T-helper 22 cell (primary cell): ENCODE measurements at places on chromosomes 6 and 20.

DNA sequence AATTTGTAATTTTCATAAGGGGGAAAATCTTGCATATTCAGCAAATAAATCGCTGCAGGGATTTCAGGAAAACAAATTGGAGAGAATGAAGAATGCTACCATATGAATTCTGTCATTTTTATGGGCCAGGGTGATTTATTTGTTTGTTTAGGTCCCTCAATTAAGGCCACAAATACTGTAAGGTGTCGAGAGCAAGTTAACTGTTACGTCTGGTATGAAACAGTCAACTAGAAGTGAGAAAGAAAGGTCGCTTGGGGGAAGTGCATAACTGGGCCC is 166.9 kb upstream of the TSHZ2 start:
- no peak for DNase-seq

DNA sequence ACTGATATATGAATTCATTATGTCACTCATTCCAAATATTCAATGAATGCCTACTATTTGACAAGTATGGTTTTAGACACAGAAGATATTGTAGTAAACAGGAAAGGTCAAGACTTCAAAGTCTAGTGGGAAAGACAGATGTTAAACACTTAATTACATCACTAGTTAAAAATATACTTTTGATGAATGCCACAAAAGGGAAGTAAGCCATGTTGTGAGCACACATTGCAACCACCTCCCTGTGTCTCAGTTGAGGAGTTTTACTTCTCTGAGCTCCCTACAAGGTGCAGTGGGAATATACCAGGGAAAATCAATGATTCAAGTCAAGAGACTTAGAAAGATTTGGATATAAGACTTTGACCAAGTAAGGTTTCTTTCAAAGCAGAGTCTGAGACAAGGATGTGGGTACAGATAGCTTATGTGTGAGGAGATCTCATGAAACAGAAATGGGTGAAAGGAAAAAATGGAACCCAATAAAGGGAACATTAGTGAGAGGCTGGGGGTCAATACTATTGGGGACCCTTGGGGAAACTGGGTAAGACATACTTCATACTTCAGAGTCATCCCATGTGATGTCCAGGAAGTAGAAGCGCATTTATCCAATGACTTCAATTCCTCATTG is 503.7 kb downstream of the KIF16B start:
- DNase-seq = no peak

DNA sequence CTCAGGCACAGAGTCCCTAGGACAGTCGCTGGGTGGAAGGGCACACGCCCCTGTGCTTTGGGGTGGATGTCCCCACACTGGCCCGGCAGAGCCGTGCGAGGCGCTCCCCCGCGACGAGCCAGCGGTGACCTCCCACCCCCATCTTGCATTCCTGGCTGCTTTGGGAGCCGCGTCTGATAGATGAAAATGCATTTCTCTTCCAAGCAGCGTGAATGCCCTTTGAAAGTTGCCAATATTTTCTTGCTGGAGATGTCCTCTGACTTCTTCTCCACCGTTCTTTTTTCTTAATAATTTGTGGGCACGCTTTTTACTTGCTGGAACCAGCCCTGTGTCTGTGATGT is 29.9 kb downstream of the COL20A1 start:
- DNase-seq = no peak

DNA sequence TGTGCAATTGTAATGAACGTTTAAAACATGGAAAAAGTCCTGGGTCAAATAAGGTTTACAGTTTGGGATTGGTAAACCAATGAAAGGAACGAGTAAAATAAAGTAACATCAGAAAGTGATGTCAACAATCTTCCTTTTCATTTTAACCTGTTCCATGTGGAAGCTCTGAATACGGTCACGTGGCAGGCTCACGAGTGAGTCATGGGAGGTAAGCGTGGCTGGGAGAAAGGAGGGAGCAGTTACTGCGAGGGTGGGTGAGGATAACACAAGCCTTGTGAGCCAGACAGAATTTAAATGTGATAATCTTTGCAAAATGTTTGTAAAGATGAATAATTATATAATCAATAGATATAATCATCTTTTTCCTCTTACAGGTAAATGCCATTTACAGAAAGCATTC is 171.3 kb upstream of the HDAC2 start:
- no peak for DNase-seq

DNA sequence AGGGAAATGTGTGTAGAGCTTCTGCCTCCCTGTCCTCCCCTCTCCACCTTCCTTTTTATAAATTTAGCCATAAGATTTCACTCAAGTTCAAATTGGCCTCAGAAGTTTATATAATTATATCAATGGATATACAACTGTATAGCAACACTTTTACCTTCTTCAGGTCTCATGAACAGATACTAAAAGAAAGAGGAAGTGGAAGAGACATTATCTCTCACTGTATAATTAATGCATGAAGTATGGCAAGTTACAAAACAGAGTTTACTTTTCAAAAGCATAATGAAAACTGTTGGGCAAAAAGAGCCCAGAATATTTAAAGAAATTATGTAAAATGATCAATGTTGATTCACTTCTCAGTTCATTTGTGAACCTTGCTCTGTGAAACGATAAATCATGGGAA is 99.7 kb downstream of the PDE7B start:
- no peak for DNase-seq

GRCh38 chr6:22825210-22825609 is 255.8 kb downstream of the HDGFL1 start:
- no peak for DNase-seq

DNA sequence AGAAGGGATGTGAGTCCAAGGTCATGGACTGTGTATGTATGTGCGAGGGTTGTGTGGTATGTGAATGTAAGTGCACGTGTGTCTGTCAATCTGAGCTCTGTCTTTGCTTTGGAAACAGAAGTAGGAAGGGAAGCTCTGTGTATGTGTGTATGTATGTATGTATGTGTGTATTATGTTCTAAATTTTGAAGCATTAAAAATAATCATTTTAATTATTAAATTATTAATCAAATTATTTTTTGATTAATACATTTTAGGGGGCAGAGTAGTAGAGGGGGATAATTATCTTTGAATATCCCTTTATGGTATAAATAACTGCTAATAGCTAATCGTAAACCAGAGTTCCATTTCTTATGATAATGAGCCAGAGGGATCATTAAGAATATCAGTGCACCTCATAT is 42.8 kb downstream of the SH3BGRL2 start:
- DNase-seq = no peak
